CD4-positive, alpha-beta T cell treated with Interleukin-6 for 4 hours (primary cell): ENCODE measurements at places on chromosomes 12 and 14.

- DNase-seq = no peak
Observed at GRCh38 chr12:98352218-98352811, 163.1 kb upstream of the TMPO start.

GRCh38 chr12:92600052-92600451 is 102.7 kb upstream of the PLEKHG7 start:
- DNase-seq = no peak

DNA sequence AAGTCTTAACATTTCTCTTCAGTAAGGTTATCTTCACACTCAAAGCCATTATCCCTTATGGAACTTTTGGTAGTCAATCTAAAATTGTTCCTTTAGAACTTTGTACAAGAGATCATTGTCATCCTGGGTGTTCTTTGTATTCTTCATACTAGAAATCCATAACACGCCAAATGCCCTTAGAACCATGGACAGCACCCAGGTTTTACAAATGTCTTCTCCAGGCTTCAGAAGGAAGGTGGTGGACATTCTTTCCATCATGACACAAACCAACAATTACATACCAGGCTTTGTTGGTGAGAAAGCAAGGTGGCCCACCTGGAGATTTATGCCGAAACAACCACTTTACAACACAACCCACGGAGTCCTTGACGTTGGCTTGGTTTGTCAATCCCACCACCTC is 365.6 kb upstream of the TBX3 start:
- DNase-seq = no peak

DNA sequence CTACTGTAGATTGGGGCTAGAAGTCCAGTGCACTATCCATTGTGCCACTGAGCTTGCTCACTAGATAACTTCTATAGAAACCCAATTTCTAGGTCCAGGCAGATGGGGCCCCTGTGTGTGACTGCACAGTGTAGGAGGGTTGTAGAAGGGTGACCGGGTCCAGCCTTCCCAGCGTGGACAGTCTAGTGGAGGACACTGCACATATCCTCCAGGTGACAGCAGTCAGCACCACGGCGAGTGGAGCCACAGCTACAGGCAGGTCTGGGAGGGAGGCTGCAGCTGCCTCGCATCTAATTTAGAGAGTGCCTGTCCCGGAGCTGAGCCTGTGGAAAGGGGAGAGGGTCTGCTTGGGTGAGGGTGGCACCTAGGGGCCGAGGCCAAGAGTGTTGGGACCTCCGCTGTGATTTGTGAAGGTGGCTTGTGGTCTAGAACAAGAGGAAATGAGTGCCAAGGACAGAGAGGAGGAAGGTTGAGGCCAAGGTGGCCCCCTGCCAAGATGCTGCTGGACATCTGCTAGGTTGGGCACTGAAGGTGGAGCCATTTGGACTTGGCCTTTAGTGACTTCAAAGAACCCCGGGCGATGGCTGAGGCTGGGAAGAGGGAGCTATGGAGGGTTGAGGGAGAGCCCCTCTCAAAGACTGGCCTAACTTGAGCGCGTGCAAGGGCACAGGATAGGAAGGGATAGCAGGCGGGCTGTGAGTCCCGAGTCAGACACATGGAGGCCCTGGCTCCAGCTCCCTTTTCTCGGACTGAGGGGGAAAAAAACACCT is 46.0 kb upstream of the TRAF3 start:
- DNase-seq = no peak

DNA sequence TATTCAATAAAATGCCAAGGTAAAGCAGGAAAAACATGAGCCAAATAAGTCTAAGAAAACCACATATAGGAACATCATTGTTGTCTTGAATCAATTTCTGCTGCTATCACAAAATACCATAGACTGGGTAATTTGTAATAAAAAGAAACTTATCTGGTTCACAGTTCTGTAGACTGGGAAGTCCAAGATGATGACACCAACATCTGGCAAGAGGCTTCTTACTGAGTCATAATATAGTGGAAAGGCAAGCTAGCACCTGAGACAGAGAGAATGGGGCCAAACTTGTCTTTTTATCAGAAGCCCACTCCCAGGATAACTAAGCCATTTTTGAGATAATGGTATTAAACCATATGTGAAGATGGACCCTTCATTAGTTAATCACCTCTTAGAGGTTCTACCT is 975.9 kb downstream of the FLRT2 start:
- DNase-seq = no peak

DNA sequence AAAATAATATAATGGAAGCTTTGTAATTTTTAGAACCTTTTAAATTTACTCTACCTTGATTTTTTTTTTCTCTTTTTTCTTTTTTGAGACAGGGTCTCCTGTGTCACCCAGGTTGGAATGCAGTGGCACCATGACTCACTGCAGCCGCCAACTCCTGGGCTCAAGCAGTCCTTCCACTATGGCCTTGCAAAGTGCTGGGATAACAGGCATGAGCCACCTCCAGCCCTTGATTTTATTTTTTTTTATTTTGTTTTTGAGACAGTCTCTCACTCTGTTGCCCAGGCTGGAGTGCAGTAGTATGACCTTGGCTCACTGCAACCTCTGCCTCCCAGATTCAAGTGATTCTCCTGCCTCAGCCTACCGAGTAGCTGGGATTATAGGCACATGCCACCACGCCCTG is 65.3 kb upstream of the TRAF3 start:
- no peak for DNase-seq

GRCh38 chr12:19971361-19972280 is 396.7 kb upstream of the PDE3A start:
- DNase-seq = no peak

- DNase-seq = no peak
Observed at GRCh38 chr12:123488539-123489230, 30.7 kb downstream of the SNRNP35 start.

GRCh38 chr12:48028541-48029431 is 24.5 kb upstream of the COL2A1 start:
- no peak for DNase-seq

GRCh38 chr14:103085106-103086091 is 1.4 kb downstream of the LBHD2 start:
- DNase-seq = no peak
